ENCODE measurements at places on chromosomes 5 and 9. TPM values are rescaled to one million over a fixed set of nuclear protein-coding genes. Genes with fewer than 3 reads are reported as not detected.

BAAT gene
- 0.07 TPM for total RNA-seq

PPP3R2 gene
- total RNA-seq: not detected

APBA1 gene
- 14.5 TPM for total RNA-seq

HMCN2 gene
- total RNA-seq: 0.07 TPM

GABRA1 gene
- total RNA-seq: 0.17 TPM

Measured in smooth muscle cell of the pulmonary artery (primary cell).